ENCODE measurements at places on chromosomes 7 and 10.

DNA sequence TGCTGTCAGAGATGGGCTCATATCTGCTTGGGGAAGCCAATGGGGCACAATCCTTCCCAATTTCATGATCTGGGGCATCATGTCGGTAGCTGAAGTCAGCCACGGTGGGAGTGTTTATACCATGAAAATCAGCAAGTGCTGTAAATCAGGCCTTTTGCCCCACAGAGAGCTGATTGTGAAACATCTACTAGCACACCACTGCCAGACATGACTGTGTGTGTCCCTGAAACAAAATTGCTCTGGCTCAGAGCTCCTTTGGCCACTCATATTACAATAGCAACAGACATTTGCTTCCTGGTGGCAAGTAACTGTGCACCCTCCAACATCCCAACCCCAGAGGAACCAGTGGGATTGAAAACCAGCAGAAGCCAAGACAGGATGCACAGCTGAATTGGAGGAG is 23.7 kb downstream of the GPR26 start:
- DNase-seq = no peak

GRCh38 chr7:20298486-20298901 is 32.2 kb upstream of the ITGB8 start:
- no peak for DNase-seq

DNA sequence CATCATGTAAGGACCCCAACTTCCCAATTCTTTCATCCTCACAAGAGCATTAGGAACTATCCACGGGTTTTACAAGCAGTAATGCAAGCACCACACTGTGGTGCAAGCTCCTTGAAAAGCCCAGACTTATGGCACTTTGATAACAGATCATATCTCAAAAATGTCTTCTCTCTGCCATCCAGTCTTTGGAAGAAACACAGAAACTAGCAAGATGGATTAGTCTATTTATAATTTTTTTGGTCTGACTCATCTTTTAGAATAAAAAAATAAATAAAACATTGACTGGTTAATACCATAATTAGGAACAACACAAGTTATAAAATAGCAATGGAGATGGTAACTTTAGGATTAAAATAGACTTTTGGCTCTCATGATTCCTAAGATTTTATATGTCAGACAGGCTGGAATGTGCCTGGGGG is 49.0 kb upstream of the CALD1 start:
- no peak for DNase-seq

GRCh38 chr10:132716691-132717490 is 69.1 kb downstream of the NKX6-2 start:
- DNase-seq = no peak

DNA sequence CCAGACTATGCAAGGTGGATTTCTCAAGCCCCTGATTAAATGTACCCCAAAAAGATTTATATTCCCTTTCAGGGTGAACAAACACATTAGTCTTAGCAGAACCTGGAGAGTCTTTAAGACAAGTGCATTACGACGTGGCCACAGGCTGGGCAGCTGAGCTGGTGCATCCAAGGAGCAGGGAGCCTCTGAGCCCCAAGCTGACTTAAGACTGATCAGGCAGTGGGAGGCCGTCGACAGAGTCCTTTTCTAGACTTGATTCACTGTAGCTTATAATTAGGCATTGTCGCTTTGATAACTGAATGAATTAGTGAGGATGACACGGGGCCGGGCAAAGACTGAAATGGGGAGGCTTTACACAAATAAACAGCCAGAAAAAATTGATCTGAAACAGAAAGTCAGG is 353.2 kb downstream of the GPAM start:
- no peak for DNase-seq

DNA sequence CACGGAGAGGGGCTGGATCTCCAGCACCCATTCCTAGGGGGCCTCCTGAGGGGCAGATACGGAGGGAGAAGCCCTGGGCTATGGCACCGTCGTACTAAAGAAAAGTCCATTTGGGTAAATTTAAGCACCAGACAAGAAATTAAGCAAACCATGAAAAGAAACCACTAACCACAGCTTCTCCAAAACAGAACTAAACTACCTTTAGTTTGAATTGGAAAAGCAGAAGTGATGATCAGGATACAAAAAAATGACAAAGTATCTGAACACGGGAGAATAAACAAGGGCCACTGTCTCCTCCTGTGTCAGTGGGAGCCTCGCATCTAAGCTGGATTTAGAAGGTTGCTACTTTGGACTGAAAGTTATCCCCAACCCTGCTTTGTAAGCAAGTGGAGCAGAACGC is 69.1 kb downstream of the DIP2C start:
- DNase-seq = no peak

GRCh38 chr10:104274762-104275721 is 6.1 kb downstream of the GSTO2 start:
- peak; percentile 59 for DNase-seq

DNA sequence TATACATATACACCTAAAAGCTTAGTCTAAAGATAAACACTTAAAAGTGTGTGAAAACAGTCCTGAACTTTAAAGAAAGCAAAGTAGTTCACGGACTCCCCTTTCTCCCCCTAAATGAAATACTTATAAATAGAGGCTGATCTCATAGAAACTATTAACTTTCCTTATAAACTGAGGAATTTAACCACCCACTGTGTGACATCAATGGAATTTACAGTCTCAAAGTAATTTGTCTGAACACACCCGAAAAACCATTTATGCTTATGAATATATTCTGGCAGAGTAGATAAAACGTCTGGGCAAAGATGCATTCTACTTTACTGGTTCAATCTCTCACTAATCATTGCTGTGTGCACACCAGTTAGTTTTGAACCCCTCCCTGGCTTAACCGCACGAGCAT is 181.8 kb upstream of the DGKB start:
- no peak for DNase-seq

DNA sequence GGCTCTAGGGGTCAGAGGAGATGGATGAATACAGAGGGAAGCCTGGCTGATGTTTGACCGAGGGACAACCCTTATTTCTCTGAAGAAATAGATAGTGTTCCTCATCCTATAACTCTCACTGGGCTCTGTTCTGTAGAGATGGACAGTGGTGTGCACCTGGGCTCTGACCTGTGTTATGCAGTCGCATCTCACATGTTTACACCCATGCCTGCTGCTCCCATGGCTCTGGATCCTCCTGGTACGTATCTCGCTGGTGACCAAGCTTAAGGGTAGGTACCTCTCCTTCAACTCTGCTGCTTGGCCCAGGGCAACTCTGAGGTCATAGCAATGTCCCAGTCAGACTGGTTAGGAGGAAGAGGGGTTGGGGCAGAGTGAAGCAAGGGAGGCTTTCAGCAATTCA is 42.8 kb downstream of the ADRA2A start:
- no peak for DNase-seq

- DNase-seq = no peak
These were observed 52.1 kb downstream of the MPP7 start for GRCh38 chr10:28250782-28251181.

- DNase-seq = no peak
These were observed 222.0 kb downstream of the CALN1 start for GRCh38 chr7:72190146-72190545.

- DNase-seq = no peak
These were observed 67.4 kb upstream of the ZNF438 start for GRCh38 chr10:31099094-31099493.

DNA sequence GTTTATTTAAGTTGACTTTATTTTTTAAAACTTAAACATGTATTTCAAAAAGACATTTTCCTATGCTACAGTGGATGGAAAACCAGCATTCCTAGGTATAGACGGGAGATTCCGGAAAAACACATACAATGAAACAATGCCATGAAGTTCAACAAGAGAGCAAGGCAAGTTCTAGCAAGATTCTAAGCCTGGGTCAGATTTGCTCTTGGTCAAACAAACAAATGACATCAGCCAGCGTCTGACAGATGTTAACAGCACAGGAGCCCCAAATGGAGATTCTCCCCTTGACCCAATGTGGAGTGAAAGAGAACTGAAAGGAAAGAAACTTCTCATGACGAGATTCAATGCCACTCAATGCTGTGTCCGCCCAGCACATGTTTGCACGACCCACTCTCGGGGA is 149.9 kb downstream of the NEURL1 start:
- no peak for DNase-seq

DNA sequence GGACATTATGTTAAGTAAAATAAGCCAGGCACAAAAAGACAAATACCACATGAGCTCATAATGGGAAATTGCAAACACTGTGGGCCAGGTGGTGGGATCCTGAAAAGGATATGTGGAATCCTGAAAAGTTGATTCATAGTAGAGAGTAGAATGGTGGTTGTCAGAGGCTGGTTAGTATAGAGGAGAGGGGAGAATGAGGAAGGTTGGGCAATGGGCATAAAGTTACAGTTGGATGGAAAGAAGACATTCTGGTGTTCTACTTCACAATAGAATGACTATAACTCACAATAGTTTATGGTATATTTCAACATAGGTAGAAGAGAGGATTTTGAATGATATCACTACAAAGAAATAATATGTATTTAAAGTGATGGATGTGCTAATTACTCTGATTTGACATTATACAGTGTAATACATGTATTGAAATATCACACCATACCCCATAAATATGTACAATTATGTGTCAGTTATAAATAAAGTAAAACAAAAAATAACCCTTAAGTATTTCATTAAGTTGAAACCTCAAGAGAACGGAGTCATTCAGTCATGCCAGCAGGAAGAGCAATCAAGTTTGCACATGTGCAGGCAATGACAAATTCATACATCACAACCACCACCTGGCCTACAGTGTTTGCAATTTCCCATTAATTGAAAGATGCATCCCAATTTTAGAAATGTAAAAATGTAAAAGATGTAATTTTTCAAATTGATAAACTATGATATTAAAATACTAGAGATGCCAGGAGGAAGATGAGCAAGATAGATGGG is 156.7 kb downstream of the MAGI2 start:
- DNase-seq = no peak

DNA sequence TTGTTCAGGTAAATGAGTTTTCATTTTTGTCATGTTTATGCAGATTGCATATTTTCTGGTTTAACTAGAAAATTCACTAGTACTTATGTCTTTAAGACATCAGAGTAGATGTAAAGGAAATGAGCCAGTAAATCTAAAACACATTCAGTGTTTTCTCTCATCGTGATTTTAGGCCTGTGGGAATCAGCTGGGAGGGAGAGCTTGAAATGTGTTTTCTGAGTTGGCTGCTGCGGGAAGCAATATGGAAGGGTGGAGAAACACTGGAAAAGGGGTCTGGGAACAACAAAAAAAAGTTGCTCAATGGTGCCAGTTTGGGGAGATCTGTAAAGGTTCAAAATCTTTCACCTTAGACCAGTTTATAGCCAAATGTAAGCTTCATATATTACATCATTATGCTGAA is 284.1 kb downstream of the POU6F2 start:
- no peak for DNase-seq

DNA sequence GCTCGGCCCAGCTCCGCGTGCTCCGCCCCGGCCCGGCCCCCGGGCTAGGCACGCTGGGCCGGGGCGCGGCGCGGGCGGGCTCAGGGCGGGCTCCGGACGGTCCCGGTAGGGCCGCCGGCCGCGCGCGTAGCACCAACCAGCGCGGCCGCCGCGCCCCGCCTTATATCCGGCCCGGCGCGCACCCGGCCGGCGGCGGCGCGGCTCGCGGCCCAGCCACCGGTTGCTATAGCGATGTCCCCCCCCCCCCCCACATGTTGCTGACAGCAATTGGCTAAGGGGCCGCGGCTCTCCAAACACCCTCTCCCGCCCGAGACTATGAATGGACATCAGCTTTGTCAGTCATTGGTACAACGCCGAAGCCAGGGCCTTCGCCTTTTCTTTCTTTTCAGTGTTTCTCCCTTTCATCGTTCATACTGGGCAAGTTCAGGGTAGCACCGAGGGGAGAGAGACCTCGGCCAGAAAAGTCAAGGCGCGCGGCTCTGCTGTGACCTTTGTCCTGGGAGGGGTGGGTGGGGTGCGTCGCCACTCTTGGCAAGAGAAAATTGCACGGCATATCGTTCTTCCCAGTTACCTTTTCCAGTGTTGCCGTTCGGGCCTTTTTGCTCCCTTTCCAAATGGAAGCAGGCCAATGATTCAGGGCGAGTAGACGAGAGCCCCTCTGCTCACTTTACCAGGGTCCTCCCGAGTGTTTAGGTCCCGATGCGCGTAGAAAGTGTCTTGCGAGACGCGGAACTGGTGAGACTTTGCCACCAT is 354.2 kb downstream of the DNAJB6 start:
- DNase-seq = peak; percentile 22

DNA sequence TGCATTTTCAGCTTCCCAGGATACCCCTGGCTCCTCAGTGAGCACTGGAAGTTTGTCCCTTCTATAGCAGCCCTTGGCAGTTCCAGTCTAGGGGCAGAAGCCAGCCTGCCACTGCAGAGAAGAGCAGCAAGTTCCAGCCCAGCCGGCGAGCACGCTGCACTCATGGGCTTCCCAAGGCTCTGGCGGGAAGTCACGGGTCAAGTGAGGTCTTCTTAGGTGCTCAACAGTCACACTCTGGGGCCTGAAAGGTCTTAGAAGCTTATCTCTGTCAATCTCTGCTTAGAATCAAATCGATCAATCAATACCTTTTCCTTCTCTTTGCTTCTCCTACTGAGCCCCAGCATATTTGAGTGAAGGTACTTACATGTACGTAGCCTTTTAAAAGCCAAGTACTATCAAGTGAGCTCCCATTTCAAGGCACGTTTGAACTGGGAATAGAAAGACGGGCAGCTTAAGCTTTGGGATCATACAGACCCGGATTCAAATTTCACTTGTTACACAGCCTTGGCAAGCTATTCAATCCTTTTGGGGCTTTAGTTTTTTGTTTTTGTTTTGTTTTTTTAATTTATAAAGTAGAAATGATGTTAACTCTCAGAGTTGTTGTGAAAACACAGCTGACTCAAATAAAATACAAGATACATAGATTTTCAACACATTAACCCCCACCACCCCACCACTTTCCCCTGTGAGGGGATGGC is 152.6 kb upstream of the KLF14 start:
- no peak for DNase-seq

GRCh38 chr7:17942231-17942630 is 1.9 kb upstream of the SNX13 start:
- no peak for DNase-seq

DNA sequence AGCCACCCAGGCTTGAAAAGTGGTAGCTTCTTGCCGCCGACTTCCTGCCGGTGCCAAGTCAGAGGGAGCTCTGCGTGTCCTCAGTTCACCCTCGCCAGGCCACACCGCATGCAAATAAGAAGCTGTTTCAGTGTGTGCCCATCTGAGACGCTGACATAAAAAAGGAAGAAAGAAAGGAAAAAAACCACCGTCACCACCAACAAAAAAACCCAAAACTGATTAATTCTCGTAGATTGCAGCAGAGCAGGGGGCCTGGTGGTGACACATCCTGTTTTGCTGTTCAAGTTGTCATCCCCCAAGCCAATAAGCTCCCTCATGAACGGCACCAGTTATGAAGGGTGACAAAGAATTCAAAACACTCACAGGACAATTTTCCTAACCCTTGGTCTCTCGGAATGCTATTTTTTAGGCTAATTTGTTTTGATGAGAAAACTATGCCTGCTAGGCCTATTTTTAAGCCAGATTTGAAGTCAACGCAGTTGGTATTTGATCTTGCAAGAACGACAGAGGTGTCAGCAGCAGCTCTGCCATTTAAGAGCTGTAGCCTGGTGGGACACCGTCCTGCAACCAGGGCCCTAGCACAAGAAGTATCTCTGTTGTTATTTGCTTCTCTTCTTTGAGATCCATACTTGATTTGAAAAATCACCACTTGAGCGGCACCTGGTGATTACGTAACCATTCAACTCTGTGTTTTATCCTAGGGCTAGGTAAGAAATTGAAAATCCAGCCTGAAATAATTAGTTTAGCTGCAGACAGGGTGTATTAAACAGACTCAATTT is 145.6 kb downstream of the PFKFB3 start:
- DNase-seq = peak; percentile 21

- no peak for DNase-seq
These were observed 141.1 kb upstream of the ITGB1 start for GRCh38 chr10:33098951-33099663.

Measured in body of pancreas (tissue), 4 donors.